ENCODE measurements at places on chromosomes 1 and 21.

- no peak for DNase-seq
These were observed 11.4 kb upstream of the RPTN start for GRCh38 chr1:152170287-152170905.

DNA sequence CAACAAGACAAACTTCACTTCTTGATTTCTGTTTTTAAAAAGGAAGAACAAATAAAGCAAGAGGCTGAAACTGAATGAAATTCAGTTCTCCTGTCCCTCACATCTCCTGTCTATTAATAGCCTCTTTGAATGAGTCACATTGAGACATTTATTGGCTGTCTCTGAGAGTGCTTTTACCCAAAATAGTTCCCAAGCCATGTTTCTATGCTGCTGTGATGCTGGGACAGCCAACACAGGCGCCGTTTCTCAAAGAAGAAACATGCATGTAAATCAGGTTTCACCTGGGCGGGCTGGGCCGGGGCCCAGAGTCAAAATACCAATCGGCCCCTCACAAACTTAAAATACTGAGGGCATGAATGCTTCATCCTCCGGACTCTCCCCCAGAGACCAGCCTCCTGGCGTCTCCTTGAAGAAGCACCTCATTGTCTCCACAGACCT is 105.2 kb downstream of the EDEM3 start:
- DNase-seq, result no peak

DNA sequence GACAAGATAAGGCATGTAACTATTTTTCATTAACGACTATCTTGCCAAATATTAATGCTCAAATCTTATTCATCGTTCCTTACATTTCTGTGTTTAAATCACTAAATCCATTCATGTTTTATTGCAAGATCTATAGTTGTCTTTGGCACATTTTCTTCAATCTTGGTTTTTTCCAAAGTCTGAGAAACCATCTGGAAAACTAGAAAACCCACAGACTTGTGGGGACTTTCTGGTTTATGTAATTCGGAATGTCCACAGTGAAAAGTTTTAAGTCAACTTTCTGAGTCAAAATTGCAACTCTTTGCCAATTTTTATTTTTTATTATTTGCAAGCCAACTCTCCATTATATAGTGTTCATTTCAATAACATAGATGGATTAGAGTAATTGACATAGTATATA is 520.8 kb upstream of the ADAMTS5 start:
- DNase-seq, result no peak

- DNase-seq, result no peak
These were observed 82.0 kb upstream of the NFIA start for GRCh38 chr1:61000327-61000726.

- no peak for DNase-seq
These were observed 41.5 kb downstream of the KIAA1614 start for GRCh38 chr1:180954005-180954800.

DNA sequence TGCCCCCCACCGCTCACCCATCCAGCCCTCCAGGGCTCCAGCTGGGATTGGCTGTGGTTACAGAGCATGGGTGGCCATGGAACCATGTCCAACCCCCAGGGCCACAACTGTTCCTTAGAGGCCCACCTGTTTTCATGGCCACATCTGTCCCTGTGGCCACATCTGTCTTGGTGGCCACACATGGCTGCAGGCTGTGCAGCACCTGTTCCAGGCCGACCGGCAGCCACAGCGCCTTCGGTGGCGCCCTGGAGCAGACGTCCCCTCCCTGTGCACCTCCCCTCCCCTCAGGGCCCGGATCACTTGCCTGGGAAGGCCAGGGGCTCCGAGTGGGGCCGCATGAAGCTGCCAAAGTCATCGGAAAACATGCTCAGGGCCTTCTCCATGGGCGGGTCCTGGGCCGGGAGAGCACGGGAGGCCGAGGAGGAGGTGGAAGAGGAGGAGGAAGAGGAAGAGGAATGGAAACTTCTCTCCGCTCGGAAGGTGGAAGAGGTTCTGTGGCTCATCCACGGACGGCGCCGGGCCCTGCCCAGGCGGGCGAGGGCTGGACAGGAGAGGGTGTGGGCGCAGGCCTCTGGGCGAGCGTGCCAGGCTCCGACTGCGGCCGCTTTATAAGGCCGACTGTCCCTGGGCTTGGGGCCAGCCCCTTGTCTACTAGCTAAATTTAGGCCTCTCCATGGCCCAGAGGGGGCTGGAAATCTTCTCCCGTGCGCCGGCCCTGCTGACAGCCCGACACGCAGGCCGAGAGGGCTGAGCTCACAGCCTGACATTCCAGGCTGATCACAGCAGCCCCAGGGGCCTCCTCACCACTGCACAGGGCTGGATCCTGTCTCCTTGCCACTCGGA is at the start of gene HSPB7:
TSS of gene HSPB7 (minus strand) at position 583 of the 843 bp plus-strand sequence. CDS start at position 503, 80 bp downstream.
- peak; percentile 39 for DNase-seq

DNA sequence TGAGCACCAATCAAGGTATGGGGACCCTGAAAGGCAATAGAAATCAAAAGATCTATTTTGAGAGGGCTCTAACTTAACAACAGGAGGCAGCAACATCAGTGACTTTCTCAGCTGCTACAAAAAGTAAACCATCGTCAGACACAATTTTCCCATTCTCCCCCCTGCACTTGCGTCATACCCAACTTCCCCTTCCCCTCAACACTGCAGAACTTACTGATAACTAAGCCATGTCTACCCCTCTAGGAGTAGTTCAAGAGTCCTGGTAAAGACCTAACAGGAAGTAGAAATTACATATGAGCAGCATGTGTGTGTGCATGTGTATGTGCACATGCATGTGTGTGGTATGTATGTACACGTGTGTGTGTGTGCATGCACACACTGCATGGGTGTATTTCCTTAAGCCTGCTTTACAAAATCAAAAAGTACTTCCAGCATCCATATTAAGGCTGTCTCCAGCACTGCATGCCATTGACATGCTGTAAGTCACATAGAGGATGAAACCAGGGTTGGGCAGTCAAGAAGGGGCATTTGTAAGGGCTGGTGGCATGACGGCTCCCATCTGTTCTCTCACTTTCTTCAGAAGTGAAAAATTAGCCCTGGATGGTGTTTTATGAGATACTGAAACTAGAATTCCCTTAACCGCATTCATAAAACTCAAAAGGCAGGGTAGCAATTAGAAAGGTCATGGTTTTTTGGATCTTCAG is 460.1 kb upstream of the RUNX1 start:
- DNase-seq, result no peak

GRCh38 chr1:231857609-231858135 is 231.1 kb downstream of the DISC1 start:
- no peak for DNase-seq

DNA sequence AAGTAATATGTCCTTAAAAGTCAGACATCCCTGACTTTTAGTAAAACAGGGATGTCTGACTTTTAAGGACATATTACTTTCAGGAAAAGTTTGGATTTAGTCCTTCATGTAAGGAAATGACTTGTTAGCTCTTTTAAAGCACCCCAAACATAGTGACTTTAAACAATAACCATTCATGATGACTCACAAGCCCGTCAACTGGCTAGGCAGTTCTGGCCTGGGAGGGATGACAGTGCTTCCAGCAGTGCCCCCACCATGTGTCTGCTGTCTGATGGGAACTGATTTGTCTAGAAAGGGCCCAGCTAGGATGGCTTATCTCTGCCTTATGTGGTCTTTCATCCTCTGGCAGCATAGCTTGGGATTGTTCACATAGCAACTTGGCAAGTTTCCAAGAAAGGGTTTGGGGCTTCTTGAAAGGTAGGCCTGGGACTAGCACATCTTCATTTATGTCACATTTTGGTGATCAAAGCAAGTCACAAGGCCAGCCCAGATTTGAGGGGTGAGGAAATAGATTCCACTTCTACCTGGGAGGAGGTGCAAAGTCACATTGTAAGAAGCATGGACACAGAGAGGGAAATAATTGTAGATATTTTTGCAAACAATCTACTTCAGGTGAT is 143.5 kb downstream of the C1orf94 start:
- no peak for DNase-seq

- DNase-seq, result no peak
These were observed 731 bp upstream of the ZNF683 start for GRCh38 chr1:26373281-26373680.

- DNase-seq, result no peak
These were observed 214.9 kb downstream of the HLX start for GRCh38 chr1:221093903-221094791.

- no peak for DNase-seq
These were observed 2.0 kb downstream of the CAPN9 start for GRCh38 chr1:230749150-230749549.

- no peak for DNase-seq
These were observed 24.7 kb downstream of the RGS13 start for GRCh38 chr1:192660613-192661012.

DNA sequence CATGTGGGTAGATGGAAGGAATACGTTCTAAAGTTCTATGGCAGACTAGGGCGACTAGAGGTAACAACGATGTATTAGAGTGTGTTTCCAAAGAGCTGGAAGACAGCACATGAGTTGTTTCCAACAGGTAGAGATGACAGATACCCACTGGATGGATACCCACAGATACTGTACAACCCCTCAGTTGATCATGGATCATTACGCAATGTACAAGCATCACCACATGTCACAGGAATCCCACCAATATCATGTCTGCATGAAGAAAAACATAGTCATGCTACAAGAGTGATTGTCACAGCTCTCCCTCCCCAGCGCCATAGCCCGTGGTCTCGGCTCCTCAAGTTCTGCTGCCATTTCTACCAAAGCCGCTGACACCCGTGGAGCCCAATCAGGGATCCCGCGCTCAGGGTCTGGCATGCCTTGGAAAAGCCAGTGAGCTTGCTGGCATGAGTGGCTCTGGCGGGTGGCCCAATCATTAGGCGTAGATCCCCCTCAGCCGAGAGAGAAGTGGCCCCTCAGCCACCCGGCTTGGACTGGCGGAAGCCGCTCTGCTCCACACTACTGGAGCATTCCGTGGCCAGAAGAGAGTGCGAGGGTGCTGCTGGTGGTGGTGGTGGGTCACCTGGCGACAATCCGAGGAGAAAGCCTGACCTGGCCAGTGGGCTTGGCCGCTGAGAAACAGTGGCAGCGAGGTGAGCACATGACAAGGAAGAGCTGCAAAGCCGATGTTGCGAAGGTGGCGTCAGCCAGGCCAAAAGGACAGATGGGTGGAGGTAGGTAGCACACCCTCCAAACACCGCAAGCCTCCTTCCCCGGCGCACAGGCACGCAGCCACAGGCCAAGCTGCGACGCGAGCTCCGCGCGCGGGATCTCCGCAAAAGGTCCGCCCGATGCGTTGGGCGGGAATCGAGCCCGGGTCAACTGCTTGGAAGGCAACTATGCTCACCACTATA is 65.7 kb upstream of the FCGR2A start:
- no peak for DNase-seq

DNA sequence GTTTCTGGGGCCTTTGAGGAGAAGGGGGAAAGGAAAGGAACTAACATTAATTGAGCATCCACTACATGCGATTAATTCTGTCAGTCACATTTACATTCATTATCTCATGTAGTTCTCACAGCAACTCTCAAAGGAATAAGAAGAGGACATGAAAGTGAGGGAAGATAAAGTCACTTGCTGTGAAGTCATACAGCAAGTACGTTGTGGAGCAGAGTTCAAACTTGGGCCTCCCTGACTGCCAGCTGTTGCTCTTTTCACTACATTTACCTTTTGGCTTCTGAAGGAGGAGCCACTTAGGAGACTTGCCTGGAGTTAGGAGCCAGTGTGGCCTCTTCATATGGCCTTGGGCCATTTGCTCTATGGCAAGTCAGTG is 6.2 kb downstream of the ZNF691 start:
- no peak for DNase-seq

GRCh38 chr1:87134061-87134460 is 194.6 kb upstream of the LMO4 start:
- DNase-seq, result no peak

DNA sequence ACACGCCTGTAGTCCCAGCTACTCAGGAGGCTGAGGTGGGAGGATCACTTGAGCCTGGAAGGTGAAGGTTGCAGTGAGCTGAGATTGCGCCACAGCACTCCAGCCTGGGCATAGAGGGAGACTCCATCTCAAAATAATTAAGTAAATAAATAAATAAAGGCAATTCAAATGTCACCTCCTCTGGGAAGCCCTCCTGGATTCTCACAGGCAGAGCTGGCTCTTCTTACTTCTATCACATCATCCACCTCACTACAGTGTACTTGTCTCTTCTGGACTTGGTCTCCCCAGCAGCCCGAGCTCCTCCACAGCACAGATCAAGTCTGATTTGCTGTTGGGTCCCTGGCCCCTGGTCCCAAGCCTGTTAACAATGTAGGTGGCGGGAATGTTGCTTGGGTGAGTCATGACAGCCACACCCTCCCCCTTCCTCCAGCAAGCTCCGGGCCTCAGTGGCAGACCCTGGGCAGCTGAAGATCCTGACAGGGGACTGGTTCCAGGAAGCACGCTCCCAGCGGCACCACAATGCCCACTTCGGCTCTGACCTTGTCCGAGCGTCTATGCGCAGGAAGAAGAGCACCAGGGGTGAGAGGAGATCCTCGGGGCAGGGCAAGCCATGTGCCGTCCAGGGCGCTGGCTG is 5.3 kb downstream of the SYTL1 start:
- no peak for DNase-seq

- no peak for DNase-seq
These were observed 486.3 kb downstream of the NEGR1 start for GRCh38 chr1:71796006-71796405.

DNA sequence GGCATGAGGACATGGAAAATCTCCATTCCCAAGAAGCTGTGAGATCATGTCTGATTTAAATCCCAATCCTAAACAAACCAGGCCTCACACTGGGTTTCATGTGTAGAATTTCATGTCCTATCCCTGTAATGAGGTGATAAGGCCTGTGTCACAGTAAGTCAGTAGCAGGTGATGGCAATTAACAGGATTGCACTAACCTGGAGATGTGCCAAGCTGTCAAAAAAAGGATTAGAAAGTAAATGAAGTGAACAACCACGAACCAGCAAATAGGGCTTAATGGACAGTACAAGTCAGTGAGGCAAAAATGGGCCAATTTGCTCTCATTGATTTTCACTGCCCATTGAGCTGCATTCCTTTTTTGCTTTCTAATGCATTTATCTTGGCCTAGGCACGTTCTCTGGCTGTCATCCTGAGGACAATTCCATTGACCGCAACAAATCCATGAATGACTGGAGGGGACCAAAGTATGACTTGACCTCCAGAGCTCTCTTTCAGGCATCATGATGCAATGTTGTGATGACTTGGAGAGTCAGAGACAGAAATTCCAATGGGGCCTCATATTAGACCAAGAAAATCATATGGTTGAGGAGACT is 673.6 kb upstream of the ADGRL2 start:
- peak; percentile 42 for DNase-seq

- DNase-seq, result no peak
These were observed 672.8 kb downstream of the PTPRC start for GRCh38 chr1:199311478-199312262.
